ENCODE measurements at places on chromosomes 12 and 14.
A peak's percentile ranks its signal among the peaks of the same experiment; 100 is the strongest.

DNA sequence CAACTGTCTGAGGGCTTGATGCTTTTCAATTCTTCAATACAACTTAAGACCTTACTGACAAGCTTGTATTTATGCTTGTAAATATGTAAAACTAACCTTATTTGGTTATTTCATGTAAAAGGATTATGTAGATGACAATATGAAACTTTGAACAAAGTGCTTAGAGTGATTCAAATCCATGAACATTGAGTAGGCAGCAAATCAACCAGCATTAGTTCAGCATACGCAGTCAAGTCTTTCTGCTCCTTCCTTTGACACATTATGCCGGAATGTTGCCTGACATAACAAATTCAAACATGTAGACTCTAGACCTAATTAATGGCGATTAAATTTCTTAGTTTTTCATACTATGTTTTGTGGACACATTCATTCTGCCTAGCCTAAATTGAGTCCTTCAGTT is 105.2 kb downstream of the FGD4 start:
- DNase-seq, result no peak

GRCh38 chr14:101687756-101688546 is 73.6 kb upstream of the PPP2R5C start:
- DNase-seq, result no peak

GRCh38 chr14:54920052-54920451 is 17.4 kb upstream of the GCH1 start:
- DNase-seq, result no peak

GRCh38 chr12:120853188-120853587 is 51.0 kb downstream of the SPPL3 start:
- DNase-seq, result no peak

DNA sequence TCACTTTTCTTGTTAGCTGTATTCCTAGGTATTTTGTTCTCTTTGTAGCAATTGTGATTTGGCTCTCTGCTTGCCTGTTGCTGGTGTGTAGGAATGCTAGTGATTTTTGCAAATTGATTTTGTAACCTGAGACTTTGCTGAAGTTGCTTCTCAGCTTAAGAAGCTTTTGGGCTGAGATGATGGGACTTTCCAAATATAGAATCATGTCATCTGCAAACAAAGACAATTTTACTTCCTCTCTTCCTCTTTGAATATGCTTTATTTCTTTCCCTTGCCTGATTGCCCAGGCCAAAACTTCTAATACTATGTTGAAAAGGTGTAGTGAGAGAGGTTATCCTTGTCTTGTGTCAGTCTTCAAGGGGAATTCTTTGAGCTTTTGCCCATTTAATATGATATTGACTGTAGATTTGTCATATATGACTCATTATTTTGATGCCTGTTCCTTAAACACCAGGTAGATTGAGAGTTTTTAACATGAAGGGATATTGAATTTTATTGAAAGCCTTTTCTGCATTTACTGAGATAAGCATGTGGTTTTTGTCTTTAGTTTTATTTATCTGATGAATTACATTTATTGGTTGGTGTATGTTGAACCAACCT is 26.7 kb downstream of the CLECL1 start:
- peak; percentile 37 for DNase-seq

DNA sequence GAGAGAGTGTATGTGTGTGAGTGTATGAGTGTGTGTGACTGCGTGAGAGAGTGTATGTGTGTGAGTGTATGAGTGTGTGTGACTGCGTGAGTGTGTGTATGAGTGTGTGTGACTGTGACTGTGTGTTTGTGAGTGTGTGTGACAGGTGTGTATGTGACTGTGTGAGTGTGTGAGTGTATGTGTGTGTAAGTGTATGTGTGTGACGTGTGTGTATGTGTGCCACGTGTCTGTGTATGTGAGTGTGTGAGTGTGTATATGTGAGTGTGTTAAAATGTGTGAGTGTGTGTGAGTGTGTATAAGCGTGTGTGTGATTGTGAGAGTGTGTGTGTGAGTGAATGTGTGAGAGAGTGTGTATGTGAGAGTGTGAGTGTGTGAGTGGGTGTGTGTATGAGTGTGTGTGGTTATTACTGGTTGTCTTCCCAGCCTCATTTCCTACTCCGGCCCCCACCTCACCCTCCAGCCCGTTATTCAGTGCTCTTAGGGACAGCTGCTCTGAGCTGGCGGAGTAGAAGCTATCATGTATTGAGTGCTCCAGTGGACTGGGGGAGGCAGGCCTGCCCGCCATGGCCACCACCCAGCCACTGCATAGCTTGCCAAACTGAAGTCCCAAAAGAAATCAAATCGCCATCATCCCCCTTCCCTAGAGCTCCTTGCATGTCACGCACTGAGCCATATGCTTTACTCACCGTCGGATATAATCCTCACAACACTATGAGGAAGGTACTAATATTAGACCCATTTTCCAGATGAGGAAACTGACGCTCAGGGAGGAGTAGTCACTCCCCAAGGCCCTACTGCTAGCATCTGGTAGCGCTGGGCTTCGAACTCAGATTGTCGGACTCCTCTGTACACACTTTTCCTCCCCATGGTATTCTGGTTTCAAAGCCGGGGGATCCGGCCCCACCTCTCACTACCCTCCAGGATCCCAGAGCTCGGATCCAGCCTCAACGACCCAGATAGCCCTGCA is 10.3 kb upstream of the MYL2 start:
- DNase-seq, result no peak

DNA sequence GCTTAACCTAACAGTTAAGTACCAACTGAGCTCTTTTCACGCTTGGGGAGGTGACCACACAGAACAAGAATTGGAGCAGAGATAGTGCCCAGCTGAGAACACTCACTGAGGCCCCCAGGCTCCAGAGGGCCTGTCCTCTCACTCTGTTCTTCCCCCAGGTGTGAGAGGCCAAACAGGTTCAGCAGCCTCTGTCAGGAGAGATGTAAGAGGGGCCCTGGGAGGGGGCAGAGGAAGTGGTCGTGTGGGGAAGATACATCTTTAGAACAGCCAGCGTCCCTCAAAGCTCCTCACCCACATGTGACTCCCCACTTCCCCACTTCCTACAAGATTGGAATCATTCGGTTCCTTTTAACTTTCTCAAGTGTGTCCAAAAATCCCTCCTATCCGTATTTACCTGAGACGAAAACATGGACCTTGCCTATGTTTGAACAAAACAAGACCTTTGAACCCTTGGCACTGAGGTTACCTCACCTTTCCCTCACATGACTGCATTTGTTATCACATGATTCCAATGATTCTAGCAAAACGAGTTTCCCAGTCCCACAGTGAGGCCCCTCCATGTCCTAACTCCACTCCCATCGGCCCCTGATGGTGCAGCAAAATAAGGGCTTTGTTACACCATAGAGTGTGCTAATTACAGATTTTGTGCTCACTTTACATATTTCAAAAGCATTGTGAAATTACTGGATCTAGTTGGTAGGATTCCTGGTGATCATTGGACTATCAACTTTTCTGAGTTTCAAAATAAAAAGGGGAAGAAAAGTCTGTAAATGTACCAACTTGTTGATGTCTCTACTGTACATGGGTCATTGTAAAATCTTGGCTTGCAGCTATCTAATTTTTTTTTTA is 40.0 kb upstream of the PAPOLA start:
- no peak for DNase-seq

DNA sequence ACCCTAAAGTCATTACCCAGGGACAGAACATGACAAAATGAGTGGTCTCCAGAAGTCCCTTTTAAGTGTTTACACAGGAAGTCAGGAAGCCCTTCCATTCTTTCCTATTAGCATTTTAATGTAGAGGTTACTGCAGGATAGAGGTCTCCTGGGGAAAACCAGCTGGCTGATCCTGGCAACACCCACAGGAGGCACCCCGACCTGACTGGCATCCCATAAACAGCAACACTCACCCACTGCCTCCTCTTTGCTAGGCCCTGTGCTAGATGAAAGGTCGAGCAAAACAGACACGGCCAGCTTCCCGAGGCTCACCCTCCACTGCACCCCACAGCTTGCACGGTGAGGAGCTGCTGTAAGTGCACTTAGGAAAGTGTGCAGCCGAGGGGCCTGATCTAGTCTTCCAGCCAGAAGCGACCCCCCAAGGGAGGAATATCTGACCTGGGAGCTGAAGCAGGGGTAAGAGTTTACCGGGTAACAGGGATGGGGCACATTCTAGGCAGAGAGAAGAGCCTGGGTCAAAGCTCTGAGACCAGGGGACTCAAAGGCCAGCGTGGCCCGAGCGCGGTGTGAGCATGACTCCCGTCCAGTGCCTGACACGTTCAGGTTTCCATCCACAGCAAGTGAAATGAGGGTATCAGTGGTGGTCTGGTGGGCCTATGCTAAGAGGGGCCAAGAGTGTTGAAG is 9.0 kb downstream of the DAZAP2 start:
- DNase-seq, result no peak

DNA sequence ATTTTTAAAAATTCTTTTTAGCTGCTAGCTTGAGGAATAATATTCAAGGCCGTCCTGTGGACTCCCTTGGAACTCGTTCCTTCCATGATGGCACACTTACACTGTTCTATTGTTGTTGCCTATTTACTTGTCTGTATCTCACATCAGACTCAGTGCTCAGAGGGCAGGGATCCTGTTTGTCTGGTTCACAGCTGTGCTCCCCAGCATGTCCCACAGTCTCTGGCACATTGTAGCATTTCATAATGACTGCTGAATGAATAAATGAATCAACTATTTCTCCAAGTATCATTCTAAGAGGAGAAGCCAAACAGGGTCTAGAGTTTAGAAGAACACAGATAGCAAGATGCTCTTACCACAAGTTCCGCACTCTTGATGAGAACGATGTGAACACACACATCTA is 48.0 kb downstream of the NTN4 start:
- DNase-seq, result no peak

GRCh38 chr12:57011438-57012424 is 4.6 kb downstream of the TAC3 start:
- DNase-seq, result no peak

DNA sequence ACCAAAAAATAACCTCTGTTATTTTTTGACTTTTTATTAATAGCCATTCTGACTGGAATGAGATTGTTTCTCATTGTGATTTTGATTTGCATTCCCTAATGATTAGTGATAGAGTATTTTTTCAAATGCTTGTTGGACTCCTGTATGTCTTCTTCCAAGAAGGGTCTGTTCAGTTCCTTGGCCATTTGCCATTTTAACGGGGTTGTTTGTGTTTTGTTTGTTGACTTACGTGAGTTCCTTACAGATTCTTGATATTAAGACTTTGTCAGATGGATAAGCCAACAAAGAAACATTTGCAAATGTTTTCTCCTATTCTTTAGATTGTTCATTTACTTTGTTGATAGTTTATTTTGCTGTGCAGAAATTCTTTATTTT is 651.6 kb upstream of the LRFN5 start:
- no peak for DNase-seq

GRCh38 chr12:91722072-91722471 is 423.6 kb downstream of the BTG1 start:
- DNase-seq, result no peak

DNA sequence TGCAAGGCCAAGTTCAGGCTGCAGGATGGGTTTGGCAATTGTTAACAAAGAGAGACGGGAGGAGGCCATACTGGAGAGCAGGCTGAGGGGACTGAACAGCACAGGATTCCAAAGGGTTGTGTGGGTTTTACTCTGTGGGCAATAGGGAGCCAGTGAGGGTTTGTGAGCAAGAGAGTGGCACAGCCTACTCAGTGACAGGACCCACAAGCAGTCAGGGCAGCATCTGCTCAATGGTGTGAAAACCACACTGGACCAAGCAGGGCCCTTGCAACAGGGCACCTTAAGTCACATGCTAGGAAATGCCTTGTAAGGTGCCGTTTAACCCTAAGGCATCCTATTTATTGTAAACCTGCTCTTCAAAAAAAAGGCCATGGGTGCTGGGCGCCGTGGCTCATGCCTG is 22.0 kb downstream of the SYNE3 start:
- no peak for DNase-seq

DNA sequence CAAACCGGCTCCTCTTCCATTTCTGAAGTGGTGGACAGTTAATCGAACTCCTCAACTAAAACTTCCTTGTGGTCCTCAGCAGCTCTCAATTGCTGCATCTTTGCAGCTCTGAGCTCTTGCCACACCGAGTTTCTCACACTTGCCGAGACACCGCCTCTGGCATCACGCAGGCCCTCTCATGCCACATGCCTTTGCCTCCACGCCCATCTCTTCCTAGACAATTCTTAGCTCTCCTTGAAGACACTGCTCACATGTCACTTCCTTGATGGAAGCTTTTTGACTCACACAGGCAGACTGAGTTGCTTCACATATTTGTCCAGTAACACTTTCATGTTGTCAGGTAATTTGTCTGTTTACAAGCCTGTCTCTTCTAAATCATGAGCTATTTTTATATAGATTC is 29.2 kb downstream of the KCNA1 start:
- DNase-seq, result no peak

DNA sequence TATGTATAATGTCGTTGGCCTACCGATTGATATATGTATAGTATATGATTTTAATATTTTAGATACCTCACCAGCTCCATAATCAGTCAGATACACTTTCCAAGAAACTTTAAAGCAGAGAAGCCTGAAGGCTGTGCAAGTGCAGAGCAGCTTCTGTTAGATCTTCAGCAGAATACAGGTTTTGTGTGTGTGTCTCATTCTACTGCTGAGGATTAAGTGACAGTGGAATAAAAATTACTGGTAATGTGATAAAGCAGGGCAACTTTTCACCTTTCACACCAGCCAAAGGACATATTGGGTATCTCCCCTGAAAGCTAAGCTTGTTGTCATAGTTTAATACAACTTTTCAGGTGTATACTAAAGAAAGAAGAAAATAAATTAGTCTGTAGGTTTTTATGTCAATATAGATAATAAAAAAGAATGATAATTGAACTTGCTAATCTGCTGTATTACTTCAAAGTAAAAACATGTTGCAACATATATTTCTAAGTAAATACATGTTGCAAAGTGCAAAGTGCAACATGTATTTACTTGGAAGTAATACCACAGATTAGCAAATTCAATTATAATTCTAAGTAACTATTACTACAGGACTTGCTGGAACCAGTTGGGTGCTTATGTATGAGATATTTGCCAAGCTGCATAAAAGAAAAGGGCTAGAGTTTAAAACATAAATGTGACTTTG is 128.3 kb downstream of the SLC16A7 start:
- no peak for DNase-seq

DNA sequence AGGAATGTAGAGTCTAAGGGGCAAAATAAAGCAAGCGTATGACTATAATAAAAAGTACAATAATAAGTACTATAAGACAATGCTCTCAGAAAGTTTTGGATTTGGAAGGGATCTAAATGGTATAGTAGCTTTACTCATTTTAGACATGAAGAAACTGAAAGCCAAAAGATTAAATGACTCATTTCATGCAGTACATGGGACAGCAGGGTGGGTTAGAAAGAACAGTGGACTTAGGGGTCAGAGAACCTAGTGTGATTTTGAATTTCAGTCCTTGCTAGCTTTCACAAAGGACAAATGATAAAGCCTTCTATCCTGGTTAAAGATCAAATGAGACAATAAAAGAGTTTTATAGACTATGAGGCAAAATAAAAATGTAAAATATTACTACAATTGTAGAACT is 6.8 kb upstream of the LEMD3 start:
- no peak for DNase-seq

DNA sequence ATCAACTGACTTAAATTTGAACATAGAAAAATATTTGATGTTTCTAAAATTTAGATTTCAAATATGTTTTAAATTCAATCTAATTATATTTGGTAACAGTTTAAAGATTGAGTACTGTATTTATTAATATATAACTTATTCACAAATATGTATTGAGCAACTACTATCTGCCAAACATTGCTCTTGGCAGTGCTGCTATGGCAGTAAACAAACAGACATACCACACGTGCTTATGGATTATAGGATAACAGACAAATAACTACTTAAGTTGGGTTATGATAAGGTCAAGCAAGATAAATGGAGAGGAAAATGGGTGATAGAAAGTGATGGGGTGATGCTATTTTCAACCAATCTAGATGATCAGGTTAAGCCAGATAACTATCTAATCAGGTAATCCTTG is 538.1 kb downstream of the C12orf50 start:
- DNase-seq, result no peak

- DNase-seq, result peak; percentile 1
These were observed 44.1 kb upstream of the JDP2 start for GRCh38 chr14:75383721-75384120.

Data from NAMALWA (cell line).